Stimulated activated CD8-positive, alpha-beta memory T cell treated with anti-CD3 and anti-CD28 coated beads, Interleukin-4, amount 100 ng/mL, for 1 hour (primary cell): ENCODE measurements at places on chromosomes 3 and 15.

DNA sequence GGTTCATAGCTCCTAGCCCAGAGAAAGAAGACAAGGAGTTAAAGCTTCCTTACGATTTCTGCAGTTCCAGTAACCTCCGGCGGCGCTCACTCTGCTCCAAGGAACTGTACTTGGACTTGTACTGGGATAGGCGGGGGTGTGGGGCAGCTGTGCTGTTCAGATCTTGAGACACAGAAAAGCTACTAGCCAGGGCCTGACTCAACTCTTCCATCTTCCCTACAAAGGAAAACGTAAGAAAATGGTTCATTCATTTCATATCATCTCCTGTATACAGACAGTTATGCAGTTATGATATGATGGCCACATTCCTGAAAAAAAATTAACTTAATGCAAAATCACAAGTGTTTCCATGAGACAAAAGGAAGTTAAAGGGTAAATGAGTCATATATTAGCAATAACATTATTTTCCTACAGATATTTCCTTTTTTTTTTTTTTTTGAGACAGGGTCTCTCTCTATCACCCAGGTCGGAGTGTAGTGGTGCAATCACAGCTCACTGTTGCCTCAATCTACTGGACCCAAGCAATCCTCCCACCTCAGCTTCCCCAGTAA is 4.6 kb downstream of the SNUPN start:
- no peak for DNase-seq

GRCh38 chr3:58051196-58051595 is 43.0 kb downstream of the FLNB start:
- no peak for DNase-seq

GRCh38 chr3:15576475-15576874 is 24.9 kb downstream of the HACL1 start:
- DNase-seq, result no peak

GRCh38 chr15:101396484-101397261 is 92.8 kb downstream of the PCSK6 start:
- no peak for DNase-seq

- DNase-seq, result no peak
Observed at GRCh38 chr15:70829371-70830166, 24.4 kb downstream of the LARP6 start.

- DNase-seq, result no peak
Observed at GRCh38 chr15:70100474-70101341, 3.0 kb upstream of the TLE3 start.

DNA sequence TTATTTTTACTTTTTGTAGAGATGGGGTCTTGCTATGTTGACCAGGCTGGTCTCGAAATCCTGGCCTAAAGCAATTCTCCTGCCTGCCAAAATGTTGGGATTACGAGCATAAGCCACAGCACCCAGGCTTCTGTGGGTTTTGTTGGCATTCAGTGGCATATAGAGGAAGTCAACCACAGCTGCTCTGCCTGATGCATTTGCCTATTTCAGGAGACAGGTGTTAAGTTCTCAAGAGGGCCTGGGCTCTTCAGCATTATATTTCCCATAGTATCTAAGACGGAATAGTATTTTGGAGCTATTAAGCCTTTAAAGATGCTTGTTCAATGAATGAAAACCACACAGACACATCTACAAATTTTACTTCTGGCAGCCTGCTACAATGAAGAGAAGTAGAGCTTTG is 73.5 kb upstream of the CSPG5 start:
- DNase-seq, result no peak

GRCh38 chr15:85691350-85692240 is 103.1 kb downstream of the KLHL25 start:
- no peak for DNase-seq

GRCh38 chr3:346186-346585 is 149.6 kb downstream of the CHL1 start:
- DNase-seq, result no peak

GRCh38 chr3:109478614-109479013 is 141.3 kb upstream of the DPPA4 start:
- no peak for DNase-seq

DNA sequence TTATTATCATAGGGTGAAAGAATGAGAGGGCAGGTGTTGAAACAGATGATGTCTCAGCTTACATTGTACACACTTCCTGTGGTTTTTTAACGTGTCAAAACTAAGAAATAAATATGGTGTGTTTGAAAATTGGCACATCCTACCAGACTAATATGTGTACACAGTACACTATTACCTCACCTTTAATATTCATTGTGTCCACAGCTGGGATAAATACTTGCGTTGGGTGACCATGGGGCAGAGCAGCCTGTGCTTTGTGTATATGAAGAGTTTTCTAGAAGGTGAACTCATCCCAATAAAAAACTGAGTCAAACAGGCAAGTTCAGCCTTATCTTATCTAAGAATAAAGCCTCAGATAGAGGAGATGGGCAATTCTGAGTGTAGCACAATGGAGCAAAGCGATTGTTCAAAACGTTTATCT is 17.3 kb downstream of the SUCNR1 start:
- DNase-seq, result no peak

- DNase-seq, result no peak
Observed at GRCh38 chr3:141412936-141413354, 44.6 kb downstream of the ZBTB38 start.

- DNase-seq, result no peak
Observed at GRCh38 chr15:53716909-53717876, 42.3 kb downstream of the WDR72 start.

DNA sequence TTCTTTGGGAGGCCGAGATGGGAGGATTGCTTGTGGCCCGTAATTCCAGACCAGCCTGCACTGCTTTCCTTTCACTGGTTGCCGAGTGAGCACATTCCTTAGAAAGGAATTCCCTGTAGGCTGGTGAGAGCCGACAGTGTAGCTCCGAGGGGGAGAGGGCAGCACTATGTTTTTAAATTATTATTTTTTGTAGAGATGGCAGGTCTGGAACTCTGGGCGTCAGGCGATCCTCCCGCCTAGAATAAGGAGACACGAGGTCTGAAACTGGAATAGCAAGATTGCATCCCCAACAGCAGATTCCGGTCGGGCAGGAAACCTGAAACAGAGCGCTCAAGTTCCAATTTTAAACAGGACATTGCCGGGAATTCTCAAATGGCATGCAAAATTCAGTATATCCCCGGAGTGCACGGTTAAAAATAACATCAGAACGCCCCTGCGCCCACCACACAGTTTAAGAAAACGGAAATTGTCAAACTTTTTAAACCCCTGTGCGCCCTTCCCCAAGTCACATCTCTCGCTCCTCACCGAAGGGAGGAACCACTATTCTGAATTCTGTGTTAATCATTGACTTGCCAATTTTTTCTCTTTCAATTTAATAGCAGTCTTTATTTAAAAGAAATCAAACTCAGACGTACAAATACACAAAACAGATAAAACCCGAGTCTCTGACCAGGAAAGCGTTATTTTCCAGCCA is 643 bp upstream of the RNU5B-1 start:
- no peak for DNase-seq

- DNase-seq, result no peak
Observed at GRCh38 chr3:124858275-124858674, 28.9 kb downstream of the ITGB5 start.

GRCh38 chr3:99721633-99722007 is 83.2 kb downstream of the COL8A1 start:
- DNase-seq, result no peak

GRCh38 chr3:109339197-109339596 is 1.9 kb upstream of the DPPA4 start:
- DNase-seq, result no peak

DNA sequence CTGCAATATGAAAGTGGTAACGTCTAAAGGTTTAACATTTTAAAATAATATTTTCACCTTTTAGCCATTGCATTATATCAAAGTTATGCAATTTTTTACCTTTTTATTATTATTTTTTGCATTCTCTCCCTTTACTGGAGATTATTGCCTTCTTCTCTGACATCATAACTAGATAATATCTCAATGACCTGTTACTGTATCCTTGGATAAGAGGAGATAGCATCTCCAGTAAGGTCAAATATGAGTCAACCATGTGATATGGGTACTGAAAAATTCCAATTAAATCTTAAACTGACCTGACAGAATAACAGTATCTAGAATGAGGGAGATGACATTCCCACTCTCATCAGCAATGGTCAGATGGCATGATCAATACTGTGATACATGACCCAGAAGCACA is 108.3 kb downstream of the ZBTB20 start:
- no peak for DNase-seq

- DNase-seq, result no peak
Observed at GRCh38 chr3:41430391-41430790, 231.1 kb downstream of the CTNNB1 start.

DNA sequence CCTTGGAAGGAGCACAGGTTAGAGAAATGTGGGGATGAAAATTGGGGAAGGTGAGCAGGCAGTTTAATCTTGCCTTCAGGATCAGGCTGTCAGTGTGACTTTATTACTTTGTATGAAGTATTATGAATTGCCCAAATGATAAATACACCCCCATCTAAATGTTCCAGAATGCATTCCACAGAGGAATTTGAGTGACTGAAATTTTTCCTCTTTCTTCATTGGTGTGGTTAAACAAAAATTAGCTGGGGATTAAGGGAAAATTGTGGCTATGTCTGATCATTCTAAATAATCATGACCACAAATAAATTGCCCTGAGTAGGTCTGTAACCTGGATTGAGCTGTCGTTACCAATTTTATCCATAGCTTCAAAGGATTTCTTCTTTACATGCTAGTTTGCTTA is 33.5 kb downstream of the FAM98B start:
- DNase-seq, result no peak

GRCh38 chr3:139532976-139533375 is 6.6 kb downstream of the RBP1 start:
- DNase-seq, result no peak

GRCh38 chr3:31234145-31234544 is 298.6 kb upstream of the STT3B start:
- DNase-seq, result no peak

DNA sequence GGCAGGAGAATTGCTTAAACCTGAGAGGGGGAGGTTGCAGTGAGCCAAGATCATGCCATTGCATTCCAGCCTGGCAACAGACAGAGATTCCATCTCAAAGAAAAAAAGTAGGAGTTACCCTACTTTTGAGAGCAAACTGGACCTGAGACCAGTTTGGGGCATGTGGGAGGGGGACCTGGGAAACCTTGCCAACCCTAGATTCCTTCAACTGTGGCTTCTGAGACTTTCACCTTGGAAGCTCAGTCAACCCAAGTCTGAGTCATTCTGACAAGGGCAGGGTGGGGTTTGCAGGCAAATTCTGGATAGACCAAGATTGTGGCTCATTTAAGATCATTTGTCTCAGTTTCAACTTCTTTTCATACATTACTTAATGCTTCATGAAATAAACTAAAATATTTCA is 23.8 kb upstream of the SIAH2 start:
- no peak for DNase-seq

DNA sequence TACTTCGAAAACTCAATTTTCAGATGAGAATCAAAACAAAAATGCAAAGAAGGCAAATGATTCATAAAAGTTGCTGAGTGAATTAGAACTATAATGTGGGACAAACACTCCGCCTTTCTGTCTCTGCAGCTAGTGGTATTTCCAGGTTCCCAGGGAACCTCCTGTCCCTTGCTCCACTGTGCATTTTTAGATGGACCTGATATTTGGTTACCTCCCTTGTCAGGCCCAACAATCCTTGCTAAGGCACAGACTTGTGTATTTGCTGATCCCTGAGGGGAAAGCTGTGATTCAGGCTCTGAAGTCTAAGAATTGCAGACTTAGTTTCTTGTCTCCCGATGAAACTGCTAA is 162.7 kb downstream of the LPP start:
- DNase-seq, result no peak

GRCh38 chr3:36477655-36478054 is 97.4 kb downstream of the STAC start:
- no peak for DNase-seq

DNA sequence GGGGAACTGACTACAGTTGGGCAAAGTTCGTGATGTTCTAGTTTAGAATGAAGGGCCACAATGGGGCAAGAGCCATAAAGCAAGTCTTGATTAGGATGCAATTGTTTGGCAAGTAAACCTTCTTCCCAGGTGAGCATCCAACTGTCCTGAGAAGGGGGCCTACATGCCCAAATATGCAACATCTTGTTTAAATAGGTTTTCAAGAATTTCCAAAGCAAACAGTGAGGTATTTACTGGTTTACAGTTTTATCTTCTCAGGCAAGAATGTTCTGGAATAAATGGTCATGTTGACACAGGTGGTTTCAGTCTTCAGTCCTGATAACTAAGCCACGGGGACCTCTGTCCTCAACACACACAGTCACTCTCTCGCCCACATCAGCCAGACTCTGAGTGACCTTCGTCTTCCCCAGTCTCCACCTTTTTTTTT is 90.3 kb upstream of the FAM174B start:
- no peak for DNase-seq

DNA sequence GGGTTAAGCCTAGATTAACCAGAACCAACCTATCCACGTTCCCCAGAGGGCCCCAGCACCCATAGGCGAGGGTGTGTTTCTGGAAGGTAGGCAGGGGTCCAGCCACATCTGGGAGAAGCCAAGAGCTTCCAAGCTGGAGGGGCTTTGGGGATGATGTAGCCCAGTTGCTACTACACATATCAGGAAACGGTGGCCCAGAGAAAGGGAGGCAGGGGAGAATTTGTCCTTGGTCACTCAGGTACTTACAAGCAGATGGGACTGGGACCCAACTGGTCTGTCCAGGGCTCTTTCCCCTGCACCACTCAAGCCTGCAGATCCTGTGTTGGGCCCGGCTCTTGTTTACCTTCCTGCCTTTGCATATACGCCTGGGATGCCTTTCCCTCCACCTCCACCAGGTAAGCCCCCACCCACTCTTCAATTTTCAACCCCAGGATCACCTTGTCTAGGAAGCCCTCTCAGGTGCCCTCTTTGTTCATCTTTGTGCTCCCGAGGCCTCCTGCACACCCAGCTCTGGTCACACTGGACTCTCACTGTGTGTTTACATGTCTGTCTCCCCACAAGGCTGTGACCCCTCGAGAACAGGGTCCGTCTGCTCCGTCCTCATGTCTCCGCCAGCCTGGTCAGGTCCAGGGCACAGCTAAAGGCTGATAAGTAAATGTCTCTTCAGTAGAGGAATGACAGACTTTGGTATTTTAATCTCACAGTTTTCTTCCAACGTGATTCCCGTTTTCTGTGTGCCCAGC is 204.4 kb upstream of the LINGO1 start:
- DNase-seq, result no peak

DNA sequence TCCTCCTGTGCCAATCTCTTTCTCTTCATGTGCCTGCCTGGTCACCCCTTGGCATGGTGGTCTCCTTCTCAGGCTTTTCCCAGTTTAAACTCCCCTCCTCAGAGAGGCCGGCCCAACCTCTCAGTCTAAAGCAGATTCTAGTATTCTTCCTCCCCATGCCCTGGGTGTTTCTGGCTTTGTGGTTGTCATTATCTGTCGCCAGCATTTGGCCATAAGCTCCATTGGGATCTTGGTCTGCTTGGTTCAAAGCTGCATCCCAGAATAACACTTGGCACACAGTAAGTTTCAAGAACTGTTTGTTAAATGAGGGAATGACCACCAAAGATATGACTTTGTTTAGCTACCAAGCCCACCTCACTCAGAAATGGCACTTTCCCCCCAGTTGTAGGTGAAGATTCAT is 11.2 kb upstream of the RAD18 start:
- DNase-seq, result no peak

- no peak for DNase-seq
Observed at GRCh38 chr3:158821847-158822246, 20.0 kb downstream of the MFSD1 start.

- DNase-seq, result no peak
Observed at GRCh38 chr3:175015056-175015635, 156.0 kb downstream of the NAALADL2 start.

GRCh38 chr3:172213904-172214303 is 174.5 kb downstream of the FNDC3B start:
- DNase-seq, result no peak
